ENCODE measurements at places on chromosomes 5 and 9. TPM values are rescaled to one million over a fixed set of nuclear protein-coding genes. Genes with fewer than 3 reads are reported as not detected.

REXO4 gene
- 27.2 TPM for polyA plus RNA-seq

LSM11 gene
- 1.3 TPM for polyA plus RNA-seq

GRCh38 chr5:134938030-134938429, 29.7 kb upstream of the CATSPER3 start:
- DNase-seq, result no peak

DNA sequence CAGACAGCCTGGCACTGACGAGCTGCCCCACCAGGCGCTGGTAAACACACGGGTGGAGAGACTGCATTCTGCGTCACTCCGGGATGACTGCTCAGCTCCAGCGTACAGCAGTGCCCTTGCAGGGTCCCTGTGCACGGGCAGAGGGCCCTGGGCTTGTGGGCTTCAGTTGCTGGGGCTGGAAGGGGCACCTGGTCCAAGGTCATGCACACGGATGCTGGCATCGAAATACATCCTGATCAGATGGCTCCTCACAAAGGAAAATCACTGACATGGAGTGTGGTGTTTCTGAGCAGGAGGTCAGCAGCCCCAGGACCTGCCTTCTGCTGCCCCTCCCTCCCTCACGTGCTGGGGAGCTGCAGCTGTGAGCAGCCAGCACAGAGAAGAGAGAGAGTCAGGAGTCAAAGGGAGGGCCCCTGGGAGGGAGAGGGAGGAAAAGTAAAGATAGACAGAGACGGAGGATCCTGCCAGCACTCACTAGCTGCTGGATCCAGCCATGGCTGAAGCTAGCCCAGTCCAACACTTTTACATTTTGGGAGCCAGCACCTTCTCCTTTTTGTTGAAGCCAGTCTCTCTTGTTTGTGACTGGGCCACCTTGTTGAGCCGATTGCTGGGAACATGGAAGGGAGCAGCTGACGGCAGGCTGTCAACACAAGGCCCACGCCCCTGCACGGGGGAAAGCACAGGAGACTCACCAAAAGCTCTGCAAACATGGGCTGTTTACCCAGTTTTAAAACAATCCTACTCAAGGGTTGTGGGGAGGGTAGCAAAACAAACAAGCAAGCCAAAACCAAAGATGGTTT, 166.5 kb upstream of the PHYKPL start:
- DNase-seq, result no peak

DNA sequence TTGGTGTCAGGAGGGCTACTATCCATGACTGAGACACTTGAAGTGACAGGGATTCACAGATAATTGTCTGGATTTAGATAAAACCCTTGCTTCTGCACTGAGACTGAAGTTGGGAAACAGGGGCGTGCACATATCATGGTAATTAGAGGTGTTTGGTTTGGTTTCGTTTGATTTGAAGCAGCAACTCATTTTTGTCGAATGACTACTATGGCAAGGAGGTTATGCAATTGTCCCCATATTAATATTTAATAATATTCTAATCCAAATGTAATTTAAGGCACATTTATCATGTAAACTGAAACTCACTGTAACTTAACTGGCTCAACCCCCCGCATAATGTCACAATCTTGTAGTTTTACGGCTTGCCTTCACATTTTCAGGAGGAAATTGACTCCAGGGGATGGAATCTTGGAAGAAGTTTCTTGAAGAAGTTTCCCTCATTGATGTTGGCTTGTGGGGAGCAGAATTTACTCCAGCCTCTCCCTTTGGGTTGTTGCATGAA, 12.5 kb downstream of the ZNF366 start:
- DNase-seq, result no peak

DNA sequence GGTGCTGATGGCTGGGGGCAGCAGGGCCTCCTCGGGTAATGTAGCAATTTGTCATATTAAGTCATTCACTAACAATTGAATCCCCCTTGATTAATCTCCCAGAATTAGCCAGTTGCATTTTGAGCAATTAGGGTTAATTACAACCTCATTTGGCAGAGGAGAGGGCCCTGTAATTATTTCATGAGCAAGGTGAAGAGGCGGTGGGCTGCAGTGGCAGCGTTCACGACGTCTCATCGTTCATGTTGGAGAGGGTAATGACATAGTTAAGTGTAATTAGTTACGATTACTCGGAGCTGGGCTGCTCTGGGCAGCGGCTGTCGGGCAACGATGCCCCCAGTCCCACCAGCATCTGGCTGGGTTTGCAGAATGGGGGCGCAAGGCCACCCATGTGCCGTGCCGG, 46.0 kb downstream of the NEK6 start:
- DNase-seq, result no peak

GRCh38 chr9:462606-463005, 247.9 kb downstream of the DOCK8 start:
- no peak for DNase-seq

ACTBL2 gene
- polyA plus RNA-seq, result not detected

- DNase-seq, result no peak
These were observed 248.5 kb upstream of the TUT7 start for GRCh38 chr9:86602715-86603114.

- no peak for DNase-seq
These were observed 52.7 kb downstream of the RXRA start for GRCh38 chr9:134378901-134379338.

- no peak for DNase-seq
These were observed 218.4 kb downstream of the CACNA1B start for GRCh38 chr9:138095813-138096518.

IFNB1 gene
- polyA plus RNA-seq, result not detected

DNA sequence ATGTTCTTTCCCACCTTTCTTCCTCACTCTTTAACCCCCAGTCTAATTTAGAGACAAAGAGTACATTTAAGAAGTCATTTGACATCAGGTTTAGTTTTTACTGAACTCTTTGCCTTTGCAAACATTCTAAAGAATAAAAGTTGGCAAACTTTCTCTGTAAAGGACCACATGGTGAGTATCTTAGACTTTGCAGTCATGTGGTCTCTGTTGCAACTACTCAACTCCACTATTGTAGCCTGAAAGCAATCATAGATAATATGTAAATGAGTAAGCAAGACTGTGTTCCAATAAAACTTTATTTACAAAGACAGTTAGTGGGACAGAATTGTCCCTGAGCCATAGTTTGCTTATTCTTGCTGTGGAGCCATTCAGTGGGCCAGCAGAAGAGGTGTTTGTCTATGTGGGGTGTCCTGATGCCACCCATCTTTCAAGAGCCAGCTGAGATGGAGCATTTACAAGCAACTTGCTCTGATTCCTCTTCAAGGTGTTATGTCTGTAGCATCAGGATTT, 25.4 kb downstream of the ABLIM3 start:
- no peak for DNase-seq

PCSK1 gene
- 0.97 TPM for polyA plus RNA-seq

DNA sequence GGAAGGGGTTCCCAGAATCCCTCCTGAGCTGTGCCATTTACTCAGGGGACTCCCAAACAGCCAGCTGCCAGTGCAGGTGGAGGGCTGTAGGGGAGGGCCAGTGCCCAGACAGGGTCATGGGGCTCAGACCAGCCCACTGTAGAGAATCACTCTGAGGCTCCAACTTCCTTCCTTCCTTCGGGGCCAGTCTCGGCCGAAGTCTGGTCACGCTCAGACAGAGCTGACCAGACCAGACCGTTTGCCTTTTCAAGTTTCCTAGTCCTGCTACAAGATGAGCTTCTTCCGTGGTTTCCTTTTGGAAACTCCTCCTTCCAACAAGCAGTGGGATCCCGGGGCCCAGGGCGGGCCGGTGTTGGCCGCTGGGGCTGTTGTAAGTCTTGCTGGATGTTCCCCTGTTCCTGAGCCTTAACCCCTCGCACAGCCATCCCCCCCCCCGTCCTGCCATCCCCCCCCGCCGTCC, 52.6 kb downstream of the SAR1B start:
- no peak for DNase-seq

FAM219A gene
- 7.7 TPM for polyA plus RNA-seq

- DNase-seq, result no peak
These were observed 253.1 kb upstream of the IRX1 start for GRCh38 chr5:3342271-3343100.

GRCh38 chr9:125280945-125281344, 19.3 kb downstream of the GAPVD1 start:
- DNase-seq, result no peak

SPATA31D4 gene
- polyA plus RNA-seq, result not detected

GRCh38 chr9:34203275-34203991, 24.6 kb downstream of the UBAP1 start:
- DNase-seq, result no peak

ANKRD18A gene
- polyA plus RNA-seq, result 0.66 TPM

DNA sequence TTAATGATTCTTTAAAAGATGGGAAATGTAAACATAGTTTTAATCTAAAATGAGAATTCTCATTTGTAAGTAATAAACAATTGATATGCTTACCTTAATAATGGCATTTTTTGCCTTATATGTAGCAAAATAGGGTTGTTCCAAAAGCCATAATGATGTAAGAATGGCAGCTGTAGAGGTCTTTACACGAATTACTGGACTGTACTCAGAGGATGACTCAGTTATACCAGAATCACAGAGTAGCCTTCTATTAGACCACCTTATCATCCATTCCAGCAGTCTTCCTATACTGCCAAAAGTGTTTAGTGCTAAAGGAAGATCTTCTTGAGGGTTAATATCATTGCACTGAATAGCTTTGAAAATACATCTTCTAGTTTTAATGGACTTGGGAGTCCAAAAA, 66.5 kb downstream of the CPLANE1 start:
- DNase-seq, result no peak

DNA sequence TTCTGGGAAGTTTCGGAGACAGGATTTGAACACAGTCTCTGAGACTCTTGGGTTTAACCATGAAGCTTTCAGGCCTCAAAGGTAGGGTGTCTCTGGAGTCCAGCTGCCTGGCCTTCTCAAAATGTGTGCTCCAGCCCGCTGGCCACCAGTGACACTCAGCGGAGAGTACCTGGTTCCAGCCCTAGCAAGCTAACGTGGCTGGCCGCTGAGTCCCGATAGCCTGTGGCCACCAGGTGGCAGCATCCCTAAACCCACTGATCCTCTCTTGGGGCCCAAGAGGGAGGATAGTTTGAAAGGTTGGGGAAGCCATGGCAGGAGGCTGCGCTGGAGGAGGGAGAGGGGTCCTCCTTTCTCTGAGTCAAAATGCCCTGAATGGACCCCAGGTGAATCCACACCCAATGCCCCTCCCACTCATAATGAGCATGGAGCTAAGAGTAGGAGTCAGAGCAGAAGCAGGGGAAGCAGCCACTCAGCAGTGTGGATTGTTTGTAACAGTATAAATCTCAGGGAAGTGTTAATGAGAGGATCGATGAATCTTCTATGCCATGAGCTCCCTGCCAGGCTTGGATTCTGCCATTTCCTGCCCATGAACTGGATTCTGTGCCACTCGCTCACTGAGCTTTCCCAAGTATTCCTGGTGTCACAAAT, 5.4 kb upstream of the TIFAB start:
- DNase-seq, result peak; percentile 25

- no peak for DNase-seq
These were observed 24.6 kb downstream of the NR2F1 start for GRCh38 chr5:93607367-93608258.

DNA sequence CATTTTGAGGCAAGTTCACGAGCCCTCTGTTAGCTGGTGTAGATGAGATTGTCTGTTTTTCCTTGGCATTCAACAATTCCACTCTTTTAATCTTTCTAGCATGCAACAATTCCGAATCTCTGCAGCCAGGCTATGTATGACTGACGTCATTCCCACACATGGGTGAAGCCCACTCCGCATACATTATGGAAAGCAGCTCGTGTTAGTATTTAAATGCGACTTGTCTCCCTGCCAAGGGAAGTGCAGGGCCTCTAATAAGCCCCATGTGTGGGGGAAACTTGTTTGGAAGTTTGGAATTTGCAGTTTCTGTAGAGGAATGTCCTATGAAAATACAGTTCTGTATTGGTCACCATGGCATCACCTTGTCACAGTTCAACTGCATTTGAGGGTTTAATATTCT, 146.0 kb upstream of the FBXL7 start:
- DNase-seq, result no peak

DNA sequence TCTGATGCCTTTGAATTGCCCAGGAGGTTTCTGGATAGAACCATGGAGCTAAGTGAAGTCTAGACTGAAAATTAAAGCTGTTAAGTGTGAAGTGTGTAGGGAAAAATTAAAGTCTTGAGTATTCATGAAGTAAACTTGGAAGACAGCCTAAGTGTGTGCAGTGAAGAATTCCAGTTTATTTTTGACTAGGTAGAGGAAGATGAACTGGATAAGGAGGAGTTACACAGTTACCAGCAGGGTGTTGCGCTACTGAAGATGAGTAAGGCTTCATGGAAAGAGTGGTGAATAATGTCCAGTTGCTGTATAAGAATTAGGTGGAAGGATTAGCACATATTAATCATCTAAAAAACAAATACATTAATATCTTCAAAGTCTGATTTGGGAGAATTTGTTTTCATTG, 5.7 kb upstream of the CHD1 start:
- no peak for DNase-seq

PLPP7 gene
- 5.0 TPM for polyA plus RNA-seq

SPATA31A6 gene
- polyA plus RNA-seq, result 0.11 TPM

PLPP1 gene
- 91.3 TPM for polyA plus RNA-seq

DNA sequence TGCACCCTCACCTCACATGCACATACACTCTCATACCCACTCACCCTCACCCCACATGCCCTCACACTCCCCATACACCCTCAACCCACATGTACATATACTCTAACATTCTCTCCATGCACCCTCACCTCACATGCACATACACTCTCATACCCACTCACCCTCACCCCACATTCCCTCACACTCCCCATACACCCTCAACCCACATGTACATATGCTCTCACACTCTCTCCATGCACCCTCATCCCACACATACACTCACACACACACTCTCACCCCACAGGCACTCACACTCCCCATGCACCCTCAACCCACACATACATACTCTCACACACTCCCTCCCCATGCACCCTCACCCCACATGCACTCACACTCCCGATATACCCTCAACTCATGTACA, 550.2 kb upstream of the DAP start:
- DNase-seq, result no peak

DNA sequence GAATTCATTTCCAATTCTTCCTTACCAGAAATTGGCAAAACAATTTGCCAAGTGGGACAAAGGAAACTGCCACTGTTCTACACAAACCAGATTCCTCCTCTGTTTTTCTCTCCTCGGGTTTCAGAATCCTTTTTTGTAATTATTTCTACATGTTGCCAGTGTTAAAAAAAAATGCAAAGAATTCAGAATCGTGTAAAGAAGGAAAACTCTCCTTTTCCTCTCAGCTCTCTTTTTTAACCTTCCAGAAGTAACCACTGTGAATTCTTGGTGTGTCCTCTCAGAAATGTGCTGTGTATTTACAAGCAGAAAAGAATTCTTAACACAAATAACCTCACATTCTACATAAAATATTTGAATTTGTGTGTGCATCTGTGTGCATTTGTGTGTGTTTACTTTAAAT, 224.6 kb downstream of the DRD1 start:
- no peak for DNase-seq

- DNase-seq, result no peak
These were observed 53.3 kb upstream of the SLIT3 start for GRCh38 chr5:169354263-169354662.
